Globus pallidus (tissue), 1 donor: ENCODE measurements at places on chromosomes 2 and 18.
A peak's percentile ranks its signal among the peaks of the same experiment; 100 is the strongest.

DNA sequence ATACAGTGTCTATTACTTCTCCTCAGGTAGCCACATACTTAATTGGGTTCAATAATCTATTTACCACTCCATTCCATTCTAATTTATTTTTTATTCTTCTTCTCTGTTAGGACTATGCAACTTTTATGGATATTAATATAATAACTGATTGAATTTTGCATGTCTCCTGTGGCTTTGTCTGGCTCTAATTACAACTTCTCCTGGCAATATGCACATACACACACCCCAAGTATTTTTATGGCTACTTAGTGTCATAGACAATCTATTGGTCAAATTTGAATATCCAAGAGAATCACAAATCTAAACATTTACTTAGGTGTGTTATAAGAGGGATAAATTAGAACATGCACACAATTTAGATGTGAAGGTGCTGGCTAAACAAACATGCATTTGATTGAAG is 73.1 kb downstream of the BOD1L2 start:
- DNase-seq: no peak

DNA sequence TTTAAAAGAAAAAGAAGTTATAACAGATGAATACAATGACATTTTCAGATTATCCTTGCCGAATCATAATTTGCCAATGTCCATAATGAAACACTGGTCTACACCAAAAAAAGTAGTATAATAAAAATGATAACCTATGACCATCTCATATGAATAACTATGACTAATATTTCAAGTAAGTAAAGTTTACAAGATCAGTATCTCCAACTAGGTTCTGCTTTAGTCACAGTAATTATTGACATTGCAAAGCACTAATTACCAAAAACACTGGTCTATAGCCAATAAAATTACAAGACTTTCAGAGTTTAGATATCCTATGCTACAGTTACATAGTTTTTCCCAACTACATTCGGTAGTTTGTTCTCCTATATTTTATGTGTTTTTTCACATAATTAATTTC is 136.7 kb downstream of the MEMO1 start:
- no peak for DNase-seq

DNA sequence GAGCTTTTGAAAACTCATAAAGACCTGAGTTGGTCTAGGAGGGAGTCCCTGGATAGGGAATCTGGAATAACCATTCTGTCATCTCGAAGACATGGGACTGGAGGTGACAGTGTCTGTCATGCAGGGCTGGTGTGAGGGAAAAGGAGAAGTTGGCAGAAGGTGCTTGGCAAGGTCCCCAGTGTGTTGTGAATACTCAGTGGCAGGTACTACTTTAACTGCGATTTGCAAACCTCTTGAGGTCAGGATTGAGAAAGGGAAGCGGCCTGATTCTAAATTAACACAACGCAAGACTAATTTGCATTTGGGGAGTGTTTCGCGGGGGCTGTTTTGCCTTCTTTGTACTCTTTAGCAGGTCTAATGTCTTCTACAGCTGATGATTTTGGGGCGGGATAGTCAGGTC is 77.0 kb upstream of the TMEM200C start:
- no peak for DNase-seq

DNA sequence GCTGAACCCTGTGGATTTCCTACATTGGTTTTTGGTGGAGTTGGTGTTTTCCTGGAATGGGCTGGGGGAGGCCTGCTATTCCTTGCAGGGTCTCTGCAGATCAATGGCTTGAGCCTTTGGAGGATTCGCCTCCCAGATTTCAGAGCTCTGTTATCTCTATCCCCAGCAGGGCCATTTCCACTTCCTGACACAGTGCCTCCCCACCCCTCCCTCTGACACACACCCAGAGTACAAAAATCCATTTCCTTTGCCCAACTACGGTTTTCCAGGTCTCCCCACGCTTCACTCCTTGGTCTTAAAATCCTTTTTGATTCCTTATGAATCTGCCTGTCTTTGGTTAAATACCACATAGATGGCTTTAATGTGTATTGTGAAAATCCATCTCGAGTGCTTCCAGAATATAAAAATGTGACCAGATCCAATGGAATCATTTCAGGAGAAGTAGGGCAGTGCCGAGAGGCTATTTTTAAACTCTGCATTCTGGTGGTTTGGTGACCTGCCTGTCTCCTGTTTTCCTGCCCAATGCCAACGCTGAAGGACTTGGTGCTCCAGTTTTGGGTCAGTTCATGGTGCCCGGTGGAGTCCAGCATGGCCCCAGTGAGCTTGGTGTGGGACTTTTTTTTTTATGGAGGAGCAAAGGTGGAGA is 60.9 kb downstream of the ARL4C start:
- no peak for DNase-seq

- no peak for DNase-seq
Observed at GRCh38 chr2:164427111-164427510, 194.2 kb downstream of the GRB14 start.

DNA sequence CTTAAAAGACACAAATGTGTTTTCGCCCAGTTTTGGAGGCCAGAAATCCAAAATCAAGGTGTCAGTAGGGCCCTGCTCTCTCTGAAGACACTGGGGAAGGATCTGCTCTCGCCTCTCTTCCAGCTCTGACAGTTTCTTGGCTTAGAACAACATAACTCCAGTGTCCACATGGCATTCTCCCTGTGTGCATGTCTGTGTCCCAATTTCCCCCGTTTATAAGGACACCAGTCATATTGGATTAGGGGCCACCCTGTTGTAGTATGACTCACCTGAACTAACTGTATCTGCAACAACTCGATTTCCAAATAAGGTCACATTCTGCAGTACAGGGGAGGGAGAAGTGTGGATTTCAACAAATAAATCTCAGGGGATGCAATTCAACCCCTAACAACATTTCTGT is 263.2 kb downstream of the SS18 start:
- no peak for DNase-seq

DNA sequence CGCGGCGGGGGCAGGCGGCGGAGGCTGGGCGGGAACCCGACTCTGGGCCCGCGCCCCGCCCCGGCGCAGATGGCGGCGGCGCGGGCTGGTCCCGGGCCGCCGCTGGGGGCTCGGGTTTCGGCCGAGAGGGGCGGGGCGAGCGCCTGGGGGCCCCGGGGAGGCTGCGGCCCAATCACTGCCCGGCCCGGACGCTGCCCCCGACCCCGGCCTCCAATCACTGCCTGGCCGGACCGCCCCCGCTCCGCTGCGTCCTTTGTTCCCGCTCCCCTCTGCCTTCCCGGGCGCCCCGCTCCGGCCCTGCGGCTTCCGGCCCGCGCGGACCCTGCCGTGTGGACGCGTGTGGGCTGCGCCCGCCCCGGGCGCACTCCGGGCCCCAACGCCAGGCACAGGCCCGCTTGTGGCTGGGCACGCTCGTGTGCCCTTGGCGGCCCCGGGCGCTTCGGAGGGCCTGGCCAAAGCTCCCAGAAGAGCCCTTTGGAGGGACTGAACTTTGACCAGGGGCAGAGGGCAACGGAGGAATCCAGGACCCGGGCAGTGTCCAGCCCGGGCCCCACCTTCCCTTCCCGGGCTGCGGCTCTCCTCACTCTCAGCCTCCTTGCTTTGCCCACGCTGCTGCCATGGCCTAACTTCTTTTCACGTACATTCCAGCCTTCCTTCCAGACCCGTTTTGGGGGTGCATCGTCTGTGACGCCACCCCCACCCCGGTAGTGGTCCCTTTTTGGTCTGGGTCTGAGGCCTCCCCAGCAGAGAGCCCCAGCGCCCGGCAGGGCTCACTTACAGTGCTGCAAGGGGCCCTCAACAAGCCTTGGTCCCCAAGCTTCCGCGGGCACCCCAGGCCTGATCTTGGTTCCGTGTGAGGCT is 27.1 kb upstream of the PTMA start:
- peak; percentile 90 for DNase-seq
